ENCODE measurements at places on chromosomes 6 and 20.

DNA sequence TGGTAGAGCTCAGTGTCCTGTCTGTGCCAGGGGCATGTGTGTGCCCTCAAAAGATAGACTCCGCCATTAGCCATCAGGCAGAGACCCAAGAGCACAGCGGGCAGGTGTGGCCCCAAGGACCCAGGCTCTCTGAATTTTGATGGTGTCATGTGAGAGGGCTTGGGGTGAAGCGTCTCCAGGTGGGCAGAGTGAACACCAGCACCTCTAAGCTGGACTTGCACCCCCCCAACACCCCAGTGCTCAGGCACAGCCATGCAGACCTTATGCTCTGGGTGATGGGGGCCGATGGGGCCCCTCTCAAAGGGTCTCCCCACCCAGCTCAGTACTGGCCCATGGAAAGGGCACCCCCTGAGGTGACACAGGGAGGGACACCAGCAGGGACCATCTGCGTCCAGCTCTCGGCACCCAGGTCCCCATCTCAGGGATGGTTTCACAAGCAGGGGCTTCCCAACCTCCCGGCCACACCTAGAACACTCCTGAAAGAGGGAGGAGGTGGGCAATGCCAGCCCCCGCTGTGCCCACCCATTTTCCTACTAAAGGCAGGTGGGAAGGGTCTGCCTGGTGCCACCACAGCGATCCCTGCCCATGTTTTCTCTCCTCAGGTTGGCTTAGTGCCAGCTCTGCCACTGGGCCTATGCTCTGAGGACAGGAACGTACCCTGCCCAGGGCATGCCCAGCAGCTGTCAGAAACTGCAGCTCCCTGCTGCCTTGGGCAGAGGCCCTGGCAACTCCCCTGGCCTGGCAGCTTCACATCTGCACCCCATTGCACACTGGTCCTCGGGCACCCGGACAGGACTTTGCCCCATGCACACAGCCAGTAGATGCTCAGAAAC is 3.5 kb downstream of the CST7 start:
- no peak for DNase-seq

DNA sequence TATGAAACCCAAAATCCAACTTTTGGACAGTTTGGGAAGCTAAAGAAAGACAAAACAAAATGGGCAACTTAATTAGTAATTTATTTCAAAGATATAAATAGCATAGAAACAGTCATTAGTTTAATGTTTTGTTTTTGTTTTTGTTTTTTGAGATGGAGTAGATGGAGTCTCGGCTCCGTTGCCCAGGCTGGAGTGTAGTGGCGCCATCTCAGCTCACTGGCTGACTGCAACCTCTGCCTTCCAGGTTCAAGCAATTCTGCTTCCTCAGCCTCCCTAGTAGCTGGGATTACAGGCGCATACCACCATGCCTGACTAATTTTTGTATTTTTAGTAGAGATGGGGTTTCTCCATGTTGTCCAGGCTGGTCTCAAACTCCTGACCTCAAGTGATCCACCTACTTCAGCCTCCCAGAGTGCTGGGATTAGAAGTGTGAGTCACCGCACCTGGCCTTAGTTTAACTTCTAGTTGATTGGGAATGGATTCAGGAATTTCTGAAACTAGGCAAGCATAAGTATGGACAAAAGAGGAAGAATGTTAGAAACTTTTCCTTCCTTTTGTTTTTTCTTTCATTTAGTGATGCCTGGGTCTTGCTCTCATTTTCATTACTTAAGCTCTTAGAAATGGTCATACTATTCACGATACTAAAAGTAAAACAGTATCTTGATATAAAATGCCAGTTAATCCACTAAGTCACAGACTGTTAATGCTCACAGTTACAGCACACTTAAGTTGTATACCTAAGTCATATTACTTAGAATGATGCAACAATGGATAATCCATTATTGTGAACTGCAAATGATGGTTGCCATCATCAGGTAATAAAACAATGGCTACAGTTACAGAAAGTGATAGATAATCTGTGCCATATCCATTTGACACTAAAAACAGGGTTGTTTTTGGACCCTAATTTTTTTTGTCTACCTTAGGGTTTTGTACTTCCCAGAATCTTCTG is 8.2 kb downstream of the SENP6 start:
- DNase-seq = peak; percentile 31

DNA sequence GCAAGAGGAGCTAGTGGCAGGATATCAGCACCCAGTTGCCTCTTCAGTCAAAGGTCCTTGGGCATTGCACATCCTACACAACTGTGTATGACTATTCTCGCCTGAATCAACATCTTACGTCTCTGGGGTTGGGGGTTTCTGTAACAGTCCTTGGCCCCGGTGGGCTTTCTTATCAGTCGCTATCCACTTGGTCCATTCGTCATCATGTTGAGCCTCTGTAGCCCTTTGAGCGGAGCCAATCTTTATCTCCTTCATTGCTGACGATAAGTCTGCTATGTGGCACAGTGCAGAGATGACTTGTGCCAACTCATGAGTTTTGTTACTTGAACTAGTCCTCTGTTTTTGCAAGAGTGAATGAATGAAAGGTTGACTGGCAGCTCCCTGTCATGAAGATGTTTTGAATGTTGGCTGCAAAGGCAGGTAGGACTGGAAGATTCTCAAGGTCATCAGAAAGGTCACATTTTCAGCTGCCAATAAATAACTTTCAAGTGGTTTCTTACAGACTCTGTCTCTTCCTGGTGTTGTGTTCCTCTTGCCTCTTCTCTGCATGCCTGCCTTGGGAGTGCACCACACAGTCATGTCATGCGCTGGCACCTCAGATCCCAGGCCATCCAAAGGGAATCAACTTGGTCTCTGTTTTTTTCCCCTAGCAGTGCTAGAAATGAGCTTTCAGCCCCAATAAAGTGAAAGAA is 238.9 kb downstream of the SLC24A3 start:
- no peak for DNase-seq

- DNase-seq = no peak
Observed at GRCh38 chr6:113405326-113406047, 451.7 kb upstream of the MARCKS start.

DNA sequence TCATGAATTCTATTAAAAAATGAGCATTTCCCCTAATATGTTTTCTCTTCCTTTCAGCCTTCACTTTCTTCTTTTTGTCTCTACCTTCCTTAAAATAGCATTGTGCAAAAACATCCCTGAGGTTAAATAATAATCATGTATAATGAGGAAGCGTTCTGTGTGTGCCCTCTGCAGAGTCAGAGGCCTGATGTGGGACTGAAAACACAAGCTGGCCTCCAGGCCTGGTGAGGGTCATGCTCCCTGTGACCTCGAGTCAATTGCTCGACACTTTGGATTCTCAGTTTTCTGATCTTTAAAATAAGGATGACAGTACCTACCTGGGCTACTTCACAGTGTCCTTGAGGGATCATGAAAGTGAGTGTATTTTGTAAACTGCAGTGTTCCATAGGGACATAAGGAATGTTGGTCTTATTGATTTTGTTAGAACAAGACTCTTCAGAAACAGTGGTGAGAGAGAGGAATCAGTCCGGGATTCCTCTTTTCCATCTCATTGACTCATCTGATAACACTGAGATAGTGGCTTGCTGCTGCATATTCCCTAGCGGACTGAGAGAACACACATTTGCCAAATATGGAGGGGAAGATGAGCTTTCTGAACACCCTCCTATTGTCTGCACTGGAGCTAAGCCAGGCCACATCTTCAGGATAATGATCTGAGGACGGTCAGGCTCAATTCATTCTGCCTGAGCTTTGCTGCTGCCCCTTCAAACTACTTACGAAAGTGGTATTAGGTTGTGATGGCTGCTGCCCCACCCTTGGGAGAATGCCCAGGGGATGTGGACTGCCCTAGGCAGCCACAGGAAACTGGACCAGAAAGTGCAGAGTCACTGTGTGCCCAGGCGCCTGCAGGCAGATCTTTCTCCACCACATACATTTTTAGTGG is 39.6 kb upstream of the PDE7B start:
- DNase-seq = no peak

DNA sequence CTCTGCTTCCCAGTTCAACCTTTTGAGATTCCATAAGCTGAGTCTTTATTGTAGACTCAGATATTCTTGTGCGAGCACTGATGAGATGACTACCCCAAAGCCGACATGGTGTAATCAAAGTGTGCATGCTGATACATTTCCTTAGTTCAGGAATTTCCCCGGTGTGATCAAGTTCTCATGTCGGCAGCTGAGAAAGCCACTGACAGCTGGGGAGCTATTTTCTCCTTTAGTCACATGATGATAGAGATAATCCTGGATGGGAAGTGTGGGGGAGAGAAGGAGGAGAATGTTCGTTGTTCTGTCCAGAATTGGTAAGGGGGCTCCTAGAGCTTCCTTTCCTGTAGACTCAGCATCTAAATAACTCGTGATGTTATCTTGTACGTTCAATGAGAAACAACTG is 7.7 kb upstream of the CAP2 start:
- DNase-seq = no peak

- DNase-seq = no peak
Observed at GRCh38 chr6:17874753-17875152, 112.7 kb downstream of the KIF13A start.

DNA sequence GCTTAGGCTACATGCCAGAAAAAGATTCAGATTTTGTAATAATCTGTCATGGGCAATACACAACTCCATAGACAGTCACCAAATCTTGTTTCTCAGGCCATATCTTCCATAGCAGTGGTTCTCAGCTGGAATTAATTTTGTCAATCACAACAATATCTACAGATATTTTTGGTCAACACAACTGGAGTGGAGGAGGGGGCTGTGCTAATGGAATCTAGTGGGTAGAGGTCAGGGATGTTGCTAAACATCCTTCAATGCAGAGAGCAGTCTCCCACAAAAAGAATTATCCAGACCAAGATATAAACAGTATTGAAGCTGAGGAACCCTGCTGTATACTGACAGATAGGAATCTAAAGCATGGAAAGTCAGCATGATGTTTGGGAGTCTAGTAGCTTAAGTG is 174.6 kb downstream of the UBE3D start:
- peak; percentile 68 for DNase-seq

DNA sequence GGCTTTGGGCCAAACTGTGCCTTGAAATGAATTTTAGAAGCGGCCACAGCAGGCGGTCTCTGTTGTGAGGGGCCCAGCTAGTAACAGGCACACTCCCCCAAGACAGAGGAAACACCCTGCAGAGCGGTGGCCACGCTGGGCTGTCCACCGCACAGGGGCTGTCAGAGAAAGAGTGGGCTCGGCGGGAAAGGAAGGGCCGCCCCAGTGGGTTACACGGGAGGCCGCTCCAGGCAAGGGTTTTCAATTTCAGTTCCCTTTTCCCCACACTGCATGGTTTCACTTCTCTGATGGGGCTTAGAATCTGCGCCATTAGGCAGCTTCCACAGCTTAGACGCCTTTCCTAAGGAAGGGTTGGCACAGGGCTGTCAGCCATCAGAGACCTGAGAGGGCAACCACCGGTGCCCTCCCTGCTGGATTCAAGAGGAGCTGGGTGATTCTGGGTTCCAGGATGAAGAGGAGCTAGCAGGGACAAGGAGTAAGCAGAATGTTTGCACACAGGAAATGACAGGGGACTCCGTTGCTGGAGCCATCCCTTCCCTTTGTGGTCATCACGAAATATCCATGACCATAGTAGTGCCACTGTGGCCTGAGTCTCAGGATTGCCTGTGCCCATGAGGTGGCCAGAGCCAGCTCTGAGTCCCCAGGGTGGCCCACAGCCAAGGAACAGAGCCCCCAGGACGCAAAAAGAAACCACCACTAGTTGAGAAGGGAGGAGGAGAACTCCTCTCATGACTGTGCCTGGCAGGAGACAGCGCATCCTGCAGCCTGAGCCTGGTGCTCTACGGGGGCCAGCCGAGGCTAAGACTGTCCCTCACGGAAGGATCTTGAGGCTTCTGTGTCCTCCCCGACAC is 282.7 kb downstream of the NRN1 start:
- no peak for DNase-seq

- DNase-seq = no peak
Observed at GRCh38 chr6:81304466-81304865, 448.0 kb downstream of the TENT5A start.

GRCh38 chr6:52233975-52234823 is 10.1 kb downstream of the IL17F start:
- DNase-seq = peak; percentile 13

GRCh38 chr6:11514672-11515071 is 22.9 kb upstream of the TMEM170B start:
- DNase-seq = no peak

DNA sequence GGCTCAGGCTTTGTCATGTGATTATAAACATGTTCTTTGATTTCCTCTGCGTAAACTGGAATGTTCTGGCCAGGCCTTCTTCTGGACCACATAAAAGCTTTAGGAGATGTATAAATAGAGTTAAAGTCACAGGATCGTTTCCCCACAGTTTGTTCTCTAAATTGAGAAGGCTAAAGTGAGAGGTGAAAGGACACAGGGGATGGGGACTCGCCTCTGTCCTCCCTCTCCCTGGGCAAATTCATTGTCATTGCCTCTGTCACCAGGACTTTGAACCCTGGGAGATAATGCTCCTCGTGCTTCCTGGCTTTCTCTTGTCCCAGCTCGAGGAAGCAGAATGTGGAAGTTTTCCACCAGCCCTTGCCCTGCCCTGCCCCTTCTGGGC is 20.3 kb upstream of the ZFAND3 start:
- DNase-seq = no peak

GRCh38 chr20:24777746-24778145 is 171.3 kb upstream of the CST7 start:
- DNase-seq = no peak

Data from fibroblast of skin of left biceps (primary cell).